ENCODE measurements at places on chromosomes 16 and 17.

DNA sequence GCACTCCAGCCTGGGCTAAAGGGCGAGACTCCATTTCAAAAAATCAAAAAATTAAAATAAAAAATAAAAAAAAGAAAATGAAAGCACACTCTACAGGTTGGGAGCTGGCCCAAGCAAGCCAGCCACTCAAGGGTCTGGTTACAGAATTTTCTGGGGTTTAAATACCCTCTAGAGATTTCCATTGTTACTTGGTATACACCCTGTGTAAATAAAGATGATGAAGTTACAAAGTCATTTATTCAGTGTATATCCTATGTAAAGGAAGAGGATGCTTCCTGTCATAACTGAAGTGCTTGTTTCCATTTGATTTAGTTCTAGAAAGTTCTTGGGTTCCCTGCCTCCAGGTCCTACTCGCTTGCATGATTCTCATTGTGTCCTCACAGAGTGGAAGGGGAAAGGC is 79.9 kb upstream of the C17orf78 start:
- DNase-seq, result no peak

- no peak for DNase-seq
Observed at GRCh38 chr16:85784813-85785212, 14.5 kb downstream of the EMC8 start.

DNA sequence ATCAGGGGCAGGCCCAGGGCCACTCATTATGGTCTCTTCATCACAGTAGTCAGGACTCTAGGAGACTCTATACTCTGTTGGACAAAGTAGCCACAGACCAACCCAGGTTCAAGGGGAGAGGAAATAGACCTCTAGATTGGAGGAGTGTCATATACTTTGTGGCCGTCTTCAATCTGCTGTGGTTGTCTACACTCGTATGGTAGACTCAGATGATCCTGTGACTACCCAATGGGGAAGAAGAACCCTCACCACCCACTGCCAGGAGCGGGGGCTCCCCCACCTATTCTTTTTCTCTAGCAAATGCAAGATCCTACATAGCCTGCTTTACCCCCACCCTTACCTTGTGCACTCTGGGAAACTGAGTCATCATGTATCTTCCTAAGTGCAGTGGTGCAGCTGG is 80.5 kb downstream of the KSR1 start:
- no peak for DNase-seq

DNA sequence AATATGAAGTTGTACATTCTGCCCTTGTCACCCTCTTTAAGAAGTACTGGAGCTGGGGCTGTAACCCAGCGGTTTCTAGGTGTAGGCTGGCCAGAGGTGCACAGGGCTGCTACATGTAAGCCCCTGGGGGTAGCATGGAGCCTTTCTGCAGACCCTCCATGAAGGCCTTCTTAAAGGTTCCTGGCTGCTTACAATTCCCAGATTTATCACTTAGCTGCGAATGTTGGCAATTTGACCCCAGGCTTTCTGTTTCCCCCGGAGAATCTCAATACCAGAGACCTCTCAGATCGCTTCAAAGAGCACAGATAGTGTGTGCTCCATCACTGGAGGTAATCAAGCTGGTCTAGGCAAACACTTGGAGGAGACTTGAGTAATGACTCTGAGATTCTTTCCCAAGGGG is 309.4 kb downstream of the CBLN1 start:
- no peak for DNase-seq

GRCh38 chr17:63555500-63556156 is 5.4 kb downstream of the DCAF7 start:
- no peak for DNase-seq

DNA sequence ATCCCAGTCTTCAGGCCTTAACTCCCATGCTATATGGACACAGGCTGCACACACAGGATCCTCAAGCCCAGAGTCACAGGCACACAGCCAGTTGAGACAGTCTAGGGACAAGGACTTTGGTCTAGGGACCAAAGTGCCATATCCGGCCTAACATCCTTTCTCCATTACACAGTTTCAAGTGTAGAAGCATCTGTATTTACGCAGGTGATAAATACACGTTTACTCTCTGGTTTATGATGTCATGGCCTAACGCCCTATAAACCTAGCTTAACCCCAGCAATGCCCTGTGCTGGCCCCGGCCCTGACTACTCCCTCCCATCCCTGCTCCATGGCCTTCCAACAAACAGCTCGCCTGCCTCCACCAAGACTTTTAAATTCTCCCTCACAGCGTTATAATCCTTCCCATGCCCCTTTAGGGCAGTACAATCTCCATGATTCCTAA is 17.1 kb downstream of the CUEDC1 start:
- no peak for DNase-seq

GRCh38 chr17:42025936-42026335 is 6.0 kb downstream of the NKIRAS2 start:
- no peak for DNase-seq

- DNase-seq, result no peak
Observed at GRCh38 chr17:80008848-80009247, 26.8 kb downstream of the TBC1D16 start.

- no peak for DNase-seq
Observed at GRCh38 chr17:75771334-75772281, 6.6 kb upstream of the GALK1 start.

GRCh38 chr17:81419886-81420768 is 24.9 kb downstream of the BAHCC1 start:
- no peak for DNase-seq

DNA sequence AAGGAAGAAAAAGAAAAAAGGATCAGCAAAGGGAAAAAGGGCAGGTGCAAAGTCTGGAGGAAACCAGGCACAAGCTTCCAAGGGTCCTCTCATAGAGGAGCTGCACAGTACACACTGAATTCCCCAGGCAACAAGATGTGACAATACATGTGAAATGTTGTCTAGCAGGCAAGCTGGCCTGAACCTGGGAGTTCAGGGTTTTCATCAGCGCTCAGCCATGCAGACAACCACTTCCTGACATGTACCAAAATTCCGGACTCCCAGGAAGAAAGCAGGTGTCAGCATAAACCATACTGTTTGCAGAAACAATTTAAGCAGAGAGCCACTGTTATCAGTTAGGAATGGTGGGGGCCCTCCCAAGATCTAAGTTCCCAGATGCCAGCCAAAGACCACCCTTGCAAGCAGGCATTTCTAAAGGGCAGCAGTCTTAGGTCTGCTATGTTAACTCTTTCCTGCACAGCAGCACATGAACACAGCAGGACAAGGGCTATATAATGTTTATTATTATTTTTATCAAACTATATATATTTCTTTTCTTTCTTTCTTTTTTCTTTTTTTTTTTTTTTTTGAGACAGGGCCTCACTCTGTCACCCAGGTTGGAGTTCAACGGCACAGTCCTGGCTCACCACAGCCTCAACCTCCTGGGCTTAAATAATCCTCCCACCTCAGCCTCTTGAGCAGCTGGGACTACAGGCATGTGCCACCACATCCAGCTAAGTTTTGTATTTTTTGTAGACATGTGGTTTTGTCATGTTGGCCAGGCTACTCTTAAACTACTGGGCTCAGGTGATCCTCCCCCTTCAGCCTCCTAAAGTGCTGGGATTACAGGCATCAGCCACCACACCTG is 10.1 kb downstream of the TK2 start:
- no peak for DNase-seq

- peak; percentile 8 for DNase-seq
Observed at GRCh38 chr17:80036715-80037477, 454 bp downstream of the CCDC40 start.

- no peak for DNase-seq
Observed at GRCh38 chr17:41532947-41533570, 5.0 kb upstream of the KRT19 start.

Data from activated T-cell treated with anti-CD3 and anti-CD28 coated beads for 48 hours (primary cell).